ENCODE measurements at places on chromosomes 4 and X. TPM values are rescaled to one million over a fixed set of nuclear protein-coding genes. Genes with fewer than 3 reads are reported as not detected.

RRH gene
- 0.15 TPM for total RNA-seq

ADRA2C gene
- total RNA-seq: not detected

PALLD gene
- total RNA-seq: 10.3 TPM

PACRGL gene
- total RNA-seq: 15.6 TPM

ATOH1 gene
- total RNA-seq: not detected

GNRHR gene
- not detected for total RNA-seq

ADH1A gene
- total RNA-seq: not detected
